ENCODE measurements at places on chromosomes 5 and 9.

- no peak for DNase-seq
Measured at GRCh38 chr5:92850886-92851285, 730.1 kb downstream of the NR2F1-AS1 start.

- DNase-seq, result no peak
Measured at GRCh38 chr9:115637661-115638060, 515.9 kb upstream of the PAPPA start.

DNA sequence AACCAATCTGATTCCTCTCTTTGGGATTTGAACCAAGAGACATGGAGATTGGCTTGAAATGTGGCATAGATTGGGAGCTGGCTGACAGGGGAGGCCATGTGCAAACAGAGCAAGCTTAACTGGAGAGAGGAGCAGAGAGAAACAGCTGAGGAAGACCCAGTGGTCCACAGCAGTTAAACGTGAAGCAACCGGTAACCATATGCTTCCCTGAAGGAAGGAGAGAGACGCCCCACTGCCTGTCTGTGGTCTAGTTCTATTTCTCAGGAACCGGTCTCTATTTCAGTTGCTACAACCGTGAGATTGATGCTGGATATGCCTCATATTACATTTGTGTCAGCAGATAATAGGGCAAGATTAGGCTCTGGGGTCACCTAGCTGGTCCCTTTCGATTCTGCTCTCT, 13.6 kb upstream of the GAS1 start:
- no peak for DNase-seq

DNA sequence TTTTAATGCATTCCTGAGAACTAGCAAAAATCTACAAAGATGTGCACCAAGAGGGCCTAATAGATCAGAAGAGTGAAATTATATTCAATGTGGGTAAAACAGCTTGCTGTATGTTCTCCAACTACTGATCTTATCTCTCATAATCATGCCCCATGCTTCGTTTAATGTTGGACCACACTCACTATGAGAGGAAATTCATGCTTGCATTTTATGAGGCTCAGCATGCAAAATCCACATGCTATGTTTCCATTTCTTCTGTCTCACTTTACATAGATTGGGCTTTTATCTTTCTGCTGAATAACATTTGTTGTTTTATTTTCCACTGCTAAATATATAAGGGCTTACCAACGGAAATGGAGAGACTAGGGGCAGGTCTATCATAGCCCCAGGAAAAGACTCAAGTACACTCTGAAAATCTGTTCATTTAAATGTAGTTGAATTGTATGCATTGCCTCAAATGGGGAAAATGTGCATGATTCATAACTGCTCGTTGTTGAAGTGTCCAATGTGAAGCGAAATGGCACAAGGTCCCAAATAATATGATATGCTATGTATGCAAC, 474.2 kb downstream of the EFNA5 start:
- no peak for DNase-seq

DNA sequence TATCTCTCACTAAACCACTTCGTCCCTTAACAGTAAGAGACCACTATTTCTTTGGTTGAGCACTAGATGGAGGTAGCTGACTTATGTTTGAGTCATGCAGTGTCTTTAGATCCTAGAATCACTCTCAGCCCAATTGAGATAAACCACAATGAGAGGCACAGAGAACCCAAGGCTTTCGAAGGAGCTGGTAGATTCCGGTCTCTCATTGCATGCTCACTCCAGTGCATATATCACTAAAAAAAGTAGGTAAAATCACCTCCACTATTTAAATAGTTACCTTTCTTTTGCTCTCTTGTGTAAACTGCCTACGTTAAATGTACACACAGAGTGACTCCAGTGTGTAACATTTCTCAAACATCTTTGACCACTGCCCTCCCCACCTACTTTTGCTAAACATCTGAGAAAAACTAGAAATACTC, 27.6 kb downstream of the ACTL7A start:
- no peak for DNase-seq

DNA sequence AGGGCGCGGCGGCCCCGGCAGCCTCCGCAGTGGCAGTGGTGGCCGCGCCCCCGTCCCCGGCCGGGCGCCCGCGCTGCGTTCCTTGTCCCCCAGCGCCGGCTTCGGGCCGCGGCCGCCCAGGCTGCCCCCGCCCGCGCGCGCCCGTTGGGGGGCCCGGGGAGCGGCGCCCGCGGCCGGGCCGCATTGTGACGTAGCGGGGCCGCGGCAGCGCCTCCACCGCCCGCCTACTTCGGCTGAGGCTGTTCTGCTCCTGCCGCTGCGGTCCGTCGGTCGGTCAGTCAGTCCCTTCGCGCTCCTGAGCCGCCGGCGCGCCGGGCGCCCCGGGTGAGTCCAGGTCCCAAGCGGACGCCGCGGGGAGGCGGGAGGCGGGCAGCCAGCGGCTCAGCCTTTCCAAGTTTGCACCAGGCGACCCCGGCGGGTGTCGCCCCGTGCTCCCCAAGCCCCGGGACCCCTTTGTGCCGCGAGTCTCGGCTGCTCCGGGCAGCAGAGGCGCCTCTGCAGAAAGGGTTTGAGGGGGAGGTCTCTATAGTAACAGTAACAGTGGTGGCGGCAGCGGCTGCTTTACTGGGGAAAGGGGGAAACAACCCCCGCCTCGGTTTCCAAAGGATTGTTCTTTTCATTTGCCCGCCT, at the start of gene SNCAIP:
TSS of gene SNCAIP (plus strand) at position 277 of the 630 bp plus-strand sequence. CDS start 78,898 bp downstream, outside the sequence.
- no peak for DNase-seq

DNA sequence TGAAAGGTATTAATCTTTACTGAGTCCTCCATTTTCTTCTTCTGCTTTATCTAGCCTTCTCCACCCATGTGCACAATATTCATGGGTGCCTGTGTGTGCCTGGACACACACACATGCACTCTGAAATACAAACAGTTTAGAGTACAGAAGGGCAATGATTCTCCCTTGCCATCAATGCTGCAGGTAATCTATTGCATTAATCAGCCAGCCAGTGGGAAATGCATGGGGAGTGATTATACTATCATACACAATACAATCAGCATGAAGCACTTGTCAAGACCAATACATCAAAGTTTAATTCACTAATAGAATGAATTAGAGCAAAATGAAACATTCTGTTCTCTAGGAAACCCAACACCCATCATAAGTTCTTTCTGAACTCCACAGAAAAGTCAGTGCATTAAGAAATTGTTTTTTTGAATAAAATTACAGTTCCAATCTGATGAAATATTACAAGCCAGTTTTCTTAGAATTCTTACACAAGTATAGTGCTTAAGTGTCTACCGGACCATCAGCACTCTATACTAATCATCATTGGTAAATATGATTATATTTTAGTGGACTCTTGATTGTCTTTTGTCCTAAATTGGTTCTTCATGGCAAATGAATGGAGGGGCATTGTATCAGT, 172.2 kb downstream of the ZSWIM6 start:
- DNase-seq, result no peak

GRCh38 chr5:115816226-115817081, at the start of gene CDO1:
TSS of gene CDO1 (minus strand) at chr5:115816659. CDS start at chr5:115816397, 262 bp downstream.
- no peak for DNase-seq

DNA sequence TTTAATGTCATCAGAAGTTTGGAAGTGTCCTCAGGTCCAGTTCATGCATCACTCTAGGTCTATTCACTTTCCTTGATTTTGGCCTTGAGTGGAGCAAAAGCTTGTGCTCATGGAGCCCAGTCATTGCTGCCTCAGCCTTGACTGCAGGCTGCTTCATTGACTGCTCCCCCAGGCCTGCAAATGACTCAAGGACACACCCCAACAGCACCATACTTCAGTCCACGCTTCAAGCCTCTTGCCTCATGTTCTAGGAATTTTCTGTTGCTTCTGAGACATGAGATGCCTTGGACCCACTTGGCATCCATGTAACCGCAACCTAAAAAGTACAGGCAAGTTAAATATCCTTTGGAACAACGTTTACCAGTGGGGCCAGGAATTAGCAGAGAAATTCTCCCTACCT, 193.7 kb downstream of the PIK3R1 start:
- no peak for DNase-seq

GRCh38 chr9:34254141-34254913, 74.7 kb downstream of the KIF24 start:
- no peak for DNase-seq

- no peak for DNase-seq
Measured at GRCh38 chr9:128088253-128088945, 20.4 kb downstream of the SLC25A25 start.

DNA sequence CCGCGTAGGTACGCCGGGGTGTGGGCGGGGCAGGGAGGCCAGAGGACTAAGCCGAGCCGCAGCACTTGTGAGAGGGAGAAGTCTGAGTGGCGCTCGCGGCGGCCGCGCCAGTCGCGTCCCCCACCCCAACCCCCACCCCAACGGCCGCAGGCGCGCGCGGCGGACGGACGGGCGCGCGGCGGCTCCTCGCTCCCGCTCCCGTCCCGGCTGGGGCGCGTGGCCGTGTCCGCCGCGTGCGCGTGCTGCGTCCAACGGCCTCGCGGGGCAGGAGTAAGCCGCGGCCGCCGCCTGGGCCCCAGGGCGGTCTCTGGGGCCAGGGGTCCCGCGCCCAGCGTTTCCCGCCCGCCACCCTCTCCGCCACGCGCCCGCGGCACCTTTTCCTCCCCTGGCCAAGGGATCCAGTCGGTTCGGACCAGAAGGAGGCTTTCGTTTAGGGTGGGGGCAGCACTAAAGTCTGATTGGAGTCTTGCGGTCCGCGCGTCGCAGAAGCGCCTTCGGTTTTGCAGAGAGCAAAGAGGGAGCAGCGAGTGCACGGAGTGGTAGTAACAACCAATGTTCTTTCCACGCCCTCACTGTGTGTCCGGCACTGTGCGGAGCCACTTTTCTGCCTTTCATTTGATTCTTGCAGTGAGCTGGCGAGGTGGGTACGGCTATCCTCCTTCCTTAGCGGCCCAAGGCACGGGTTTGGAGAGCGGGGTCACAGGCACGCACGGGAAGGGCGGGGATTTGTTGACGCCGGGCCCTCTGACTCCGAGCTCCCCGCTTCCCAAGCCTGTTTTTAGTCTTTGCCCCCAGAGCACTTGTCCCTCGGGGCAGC, 483 bp downstream of the G3BP1 start:
- DNase-seq, result no peak

GRCh38 chr5:8981016-8981415, 564.9 kb downstream of the SEMA5A start:
- no peak for DNase-seq

DNA sequence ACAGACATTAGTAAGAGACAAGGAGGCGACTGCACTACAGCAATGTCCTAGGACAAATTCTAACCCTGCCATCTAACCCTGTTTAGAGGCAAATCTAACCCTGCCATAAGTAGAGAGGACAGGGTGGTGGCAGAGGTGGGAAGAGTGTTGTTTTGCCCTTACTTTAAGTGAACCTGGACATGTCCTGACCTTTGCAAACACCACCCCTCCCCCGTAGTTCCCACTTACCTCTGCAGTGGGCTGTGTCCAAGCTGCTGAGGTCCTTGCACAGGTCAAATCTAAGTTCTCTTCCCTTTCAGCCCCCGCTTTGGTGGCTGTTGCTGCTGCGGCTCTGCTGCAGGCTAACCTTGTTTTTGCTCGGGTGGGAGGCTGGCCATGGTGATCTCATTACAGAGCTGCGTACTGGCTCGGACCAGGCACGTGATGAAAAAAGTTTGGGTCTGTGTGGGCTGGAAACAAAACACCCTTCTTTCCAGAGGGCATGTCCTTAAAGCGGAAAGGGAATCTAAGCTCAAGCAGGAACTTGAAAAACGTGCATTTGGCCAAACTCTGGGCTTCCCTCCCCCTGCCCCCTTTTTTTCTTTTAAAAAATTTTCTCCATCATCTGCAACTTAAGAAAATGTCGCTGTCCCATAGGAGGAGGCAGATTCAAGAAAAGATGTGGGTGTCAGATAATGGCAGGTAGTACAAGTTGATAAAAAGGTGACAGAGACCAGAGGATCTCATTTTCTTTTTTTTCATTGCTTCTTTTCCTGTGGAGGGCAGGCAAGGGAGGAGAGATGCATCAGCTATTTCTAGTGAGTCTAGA, at the start of gene FAXDC2:
TSS of gene FAXDC2 (minus strand) at position 349 of the 808 bp plus-strand sequence. CDS start 12,425 bp downstream, outside the sequence.
- no peak for DNase-seq

DNA sequence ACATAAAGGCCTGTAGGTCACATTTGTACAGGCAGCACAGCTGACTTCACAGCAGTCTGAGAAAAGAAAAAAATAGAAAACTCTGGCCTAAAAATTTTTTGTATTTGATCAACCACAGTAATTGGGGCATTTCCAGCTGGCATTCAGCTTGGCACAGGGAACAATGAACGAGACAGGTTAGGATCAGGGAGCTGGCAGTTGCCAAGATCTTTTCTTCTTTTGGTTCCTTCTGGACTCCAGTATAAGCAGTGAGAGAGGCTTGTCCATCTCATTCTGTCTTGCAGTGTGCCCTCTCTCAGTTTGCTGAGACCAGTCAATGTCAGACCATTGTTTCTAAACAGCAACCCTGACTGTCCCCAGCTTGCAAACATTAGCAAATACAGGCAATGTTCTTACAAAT, 601.1 kb downstream of the TLR4 start:
- DNase-seq, result no peak

GRCh38 chr9:135531096-135531495, 9.9 kb downstream of the LCN1 start:
- DNase-seq, result no peak

DNA sequence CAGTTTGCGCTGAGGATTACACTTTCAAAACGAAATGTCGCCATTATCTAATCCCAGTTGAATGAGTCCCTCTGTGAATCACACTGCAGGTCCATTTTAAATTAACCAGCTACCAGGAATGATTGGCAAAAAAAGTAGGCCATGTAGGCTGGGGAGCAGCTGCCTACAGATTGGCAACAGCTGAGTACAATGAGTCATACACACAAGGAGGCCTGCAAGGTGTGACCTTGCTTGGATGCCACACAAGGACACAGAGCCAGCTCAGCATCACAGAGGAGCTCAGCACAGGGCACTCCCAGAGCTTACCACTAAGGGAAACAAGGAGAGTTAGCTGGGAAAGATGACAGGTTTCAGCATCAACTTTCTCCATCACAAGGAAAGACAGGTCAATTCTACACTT, 12.9 kb downstream of the HAVCR1 start:
- DNase-seq, result no peak

DNA sequence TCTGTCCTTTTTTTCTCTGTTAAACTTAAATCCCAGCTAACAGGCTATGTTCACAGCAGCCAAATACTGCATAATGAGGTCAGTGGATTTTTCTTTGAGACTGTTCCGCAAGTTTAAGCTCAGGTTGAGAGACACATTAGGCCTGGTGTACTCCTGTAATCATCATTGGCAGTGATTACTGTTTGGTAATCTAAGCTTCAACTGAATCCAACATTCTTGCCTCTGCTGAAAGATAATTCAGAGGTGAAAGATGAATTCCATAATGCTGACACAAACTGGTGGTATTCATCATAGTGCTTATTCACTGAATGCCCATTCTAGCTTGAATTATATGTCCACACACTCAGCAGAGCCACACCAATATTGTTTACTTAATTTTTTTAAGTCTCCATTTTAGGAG, 108.5 kb downstream of the NFIB start:
- DNase-seq, result no peak

DNA sequence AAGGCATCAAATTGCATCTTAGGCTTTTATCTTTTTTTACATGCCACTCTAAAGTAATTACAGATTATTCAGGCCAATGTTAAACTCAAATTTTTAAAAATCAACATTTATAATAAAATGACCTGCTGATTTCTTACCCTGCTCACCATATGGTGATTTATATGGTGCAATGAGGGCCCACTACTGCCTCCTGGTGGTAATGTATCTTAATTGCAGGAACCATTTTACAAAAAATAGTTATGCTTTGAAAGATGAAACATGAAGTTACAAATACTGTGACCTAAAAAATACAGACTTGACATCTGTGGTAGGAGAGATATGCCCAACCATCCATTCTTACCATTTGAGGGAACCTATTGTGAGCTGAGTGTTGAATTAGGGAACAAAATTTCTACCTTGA, 292.6 kb upstream of the TAS2R1 start:
- DNase-seq, result no peak

- no peak for DNase-seq
Measured at GRCh38 chr5:167688341-167689130, 602.9 kb upstream of the WWC1 start.

GRCh38 chr5:113548396-113548795, 34.9 kb downstream of the YTHDC2 start:
- DNase-seq, result no peak

Data from stimulated activated CD8-positive, alpha-beta memory T cell treated with anti-CD3 and anti-CD28 coated beads, Interleukin-15, amount 100 ng/mL, for 4 hours (primary cell).